ENCODE measurements at places on chromosomes 11 and 22.

- no peak for DNase-seq
Measured at GRCh38 chr22:23829845-23830372, 8.9 kb downstream of the DERL3 start.

DNA sequence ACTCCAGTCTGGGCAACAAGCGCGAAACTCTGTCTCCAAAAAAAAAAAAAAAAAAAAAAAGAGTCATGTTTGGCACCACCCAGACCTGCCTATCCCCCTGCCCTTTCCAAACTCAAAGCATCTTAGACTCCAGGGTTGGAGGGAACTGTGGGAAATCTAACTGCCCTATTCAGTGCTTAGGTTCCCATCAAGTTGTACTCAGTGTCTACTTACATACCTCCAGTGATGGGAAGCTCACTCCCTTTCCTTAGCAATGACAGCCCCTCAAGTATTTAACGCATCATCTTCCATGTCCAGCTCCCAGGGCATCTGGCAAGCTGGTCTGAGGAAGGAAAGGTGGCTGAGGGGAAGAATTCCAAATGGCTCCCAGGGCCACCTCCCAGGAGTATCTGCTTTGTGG, 3.0 kb downstream of the ACTN3 start:
- DNase-seq = no peak

- peak; percentile 26 for DNase-seq
Measured at GRCh38 chr22:20423906-20424551, 13.6 kb downstream of the SCARF2 start.

DNA sequence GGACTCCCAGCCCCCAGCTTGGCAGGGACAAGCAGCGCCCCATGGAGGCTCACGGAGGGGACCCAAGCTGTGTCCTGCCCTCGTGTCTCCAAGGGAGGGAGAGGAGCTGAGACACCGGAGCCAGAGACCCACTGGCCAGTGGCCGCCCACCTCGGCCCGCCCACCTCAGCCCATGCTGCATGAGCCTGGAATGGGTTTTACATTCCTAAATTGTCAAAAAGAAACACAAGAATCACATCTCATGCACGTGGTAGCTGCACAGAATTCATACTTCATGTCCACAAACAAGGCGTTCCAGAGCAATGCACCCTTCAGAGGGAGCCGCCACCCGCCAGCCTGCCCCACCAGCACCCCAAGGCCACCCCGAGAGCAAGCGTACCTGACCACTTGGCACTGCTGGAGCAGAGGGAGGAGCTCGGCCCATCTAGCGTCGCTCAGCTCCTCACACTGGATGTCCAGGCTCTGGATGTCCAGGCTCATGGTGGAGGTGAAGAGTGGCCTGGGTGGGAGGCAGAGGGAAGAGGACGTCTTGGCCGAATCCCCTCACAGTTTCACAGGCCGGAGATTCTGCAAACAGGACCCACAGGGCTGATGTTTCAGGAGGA, 5.3 kb downstream of the RNH1 start:
- DNase-seq = no peak

Data from putamen (tissue), 1 donor.